ENCODE measurements at places on chromosomes 4 and X.

GRCh38 chr4:40555176-40555900 is 74.3 kb downstream of the RBM47 start:
- no peak for DNase-seq

- DNase-seq = no peak
These were observed 4.2 kb upstream of the IQSEC2 start for GRCh38 chrX:53285591-53285990.

DNA sequence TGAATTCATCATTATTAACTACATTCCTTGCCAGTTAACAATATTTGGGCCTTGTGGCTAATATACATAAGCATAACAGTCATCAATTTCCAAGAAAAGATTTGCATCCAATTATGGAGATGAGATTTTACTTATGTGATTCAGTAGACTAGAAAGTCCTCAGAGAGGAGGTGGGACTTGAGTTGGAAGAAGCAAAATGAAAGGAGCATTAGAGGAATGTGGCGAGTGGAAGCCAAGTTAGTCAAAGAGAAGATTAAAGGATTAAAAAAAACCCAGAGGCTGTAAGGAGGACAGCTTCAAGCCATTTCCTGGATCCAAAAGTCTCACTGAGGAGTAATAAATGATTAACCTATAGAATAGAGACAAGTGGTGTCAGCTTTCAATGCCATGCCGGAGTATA is 1099.4 kb upstream of the IGFBP7 start:
- DNase-seq = no peak

DNA sequence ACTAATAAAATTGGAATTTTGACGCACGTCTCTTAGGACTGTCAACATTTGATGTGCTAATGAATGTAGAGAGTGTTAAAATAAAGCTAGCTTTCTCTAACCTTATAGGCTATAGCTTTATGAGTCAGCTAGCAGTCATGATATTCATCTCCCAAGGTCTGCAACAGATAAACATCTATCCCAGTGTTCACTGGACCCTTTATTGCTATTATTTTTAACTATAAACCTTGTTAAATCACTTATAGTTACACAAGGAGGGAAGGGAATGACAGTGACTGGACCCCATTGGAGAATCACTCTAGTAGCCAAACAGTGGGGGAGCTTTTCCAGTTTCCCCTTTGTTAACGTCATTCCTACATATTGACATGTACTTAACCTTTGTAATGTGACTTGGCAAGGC is 67.9 kb upstream of the SHISA3 start:
- no peak for DNase-seq

- no peak for DNase-seq
These were observed 140.3 kb downstream of the PDHA2 start for GRCh38 chr4:95979961-95980876.

Data from Ammon's horn (tissue), 1 donor.